Activated naive CD8-positive, alpha-beta T cell treated with anti-CD3 and anti-CD28 coated beads for 36 hours (primary cell): ENCODE measurements at places on chromosomes 5 and 9. TPM values are rescaled to one million over a fixed set of nuclear protein-coding genes. Genes with fewer than 3 reads are reported as not detected.

DNA sequence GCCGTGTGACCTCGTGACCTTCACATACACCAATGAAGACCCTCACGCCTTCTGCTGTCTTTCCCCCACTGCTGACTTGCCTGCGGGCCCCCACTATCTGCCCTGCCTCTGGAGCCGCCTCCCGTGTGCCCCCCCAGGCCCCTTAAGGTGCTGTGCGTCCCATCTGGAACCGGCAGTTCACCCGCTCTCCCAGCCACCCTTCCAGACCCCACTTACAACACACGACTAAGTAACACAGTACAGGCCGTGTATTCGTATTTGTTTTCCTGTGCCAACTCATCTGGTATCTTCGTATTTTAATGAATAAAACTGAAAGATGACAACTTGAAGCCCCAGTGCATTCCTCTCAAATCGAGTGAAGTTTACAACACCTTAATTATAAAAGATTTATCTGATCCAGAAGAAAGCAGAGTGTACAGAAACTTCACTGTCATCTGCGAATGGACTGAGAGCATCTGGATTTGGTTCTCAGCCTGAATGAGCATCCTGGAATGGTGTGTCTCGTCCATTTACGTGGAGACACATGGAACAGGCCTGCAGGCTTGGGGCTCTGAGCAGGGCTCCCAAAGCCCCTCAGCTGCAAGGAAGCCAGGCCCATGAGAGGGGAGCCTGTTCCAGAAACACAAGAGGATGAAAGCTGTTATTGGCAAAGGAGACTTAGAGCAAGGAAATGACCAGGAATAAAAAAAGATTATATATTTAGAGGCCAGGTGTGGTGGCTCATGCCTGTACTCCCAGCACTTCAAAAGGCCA, 21.9 kb upstream of the TERT start:
- peak overlapping the region; percentile 66 for H3K4me3 ChIP-seq

DNA sequence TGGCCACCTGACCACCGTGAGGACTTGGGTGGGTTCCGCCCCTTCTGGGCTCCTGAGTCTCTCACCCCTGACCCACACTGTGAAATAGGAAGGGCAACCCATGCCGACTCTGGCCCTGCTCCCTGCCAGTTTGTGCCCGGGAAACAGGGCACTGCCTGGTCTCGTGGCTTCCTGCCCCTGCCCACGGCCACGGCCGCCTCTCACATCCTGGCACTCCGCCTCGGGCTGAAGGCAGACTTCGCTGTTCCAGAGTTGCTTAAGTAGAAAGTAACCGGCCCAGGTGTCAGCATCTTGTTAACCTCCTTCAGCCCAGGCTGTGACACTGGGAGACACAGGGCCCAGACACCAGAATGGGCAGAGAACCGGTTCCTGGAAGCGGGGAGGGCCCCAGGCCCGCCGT, 68.7 kb upstream of the RNU6ATAC start:
- no peak for DNase-seq
- no peaks in the 10 kb centered on the region for H3K27me3 ChIP-seq
- no peak overlapping the region for H3K27ac ChIP-seq
- H3K4me3 ChIP-seq: no peak overlapping the region
- H3K36me3 ChIP-seq: no peaks in the 10 kb centered on the region

Gene GABBR2
- not detected for total RNA-seq

- no peaks in the 10 kb centered on the region for H3K27me3 ChIP-seq
- H3K4me1 ChIP-seq: peaks cover 35% of the 10 kb centered on the region
- H3K4me3 ChIP-seq: no peak overlapping the region
- H3K36me3 ChIP-seq: peaks cover 6% of the 10 kb centered on the region
- no peak overlapping the region for H3K27ac ChIP-seq
Measured at GRCh38 chr5:158819095-158819494, 280.6 kb downstream of the EBF1 start.

DNA sequence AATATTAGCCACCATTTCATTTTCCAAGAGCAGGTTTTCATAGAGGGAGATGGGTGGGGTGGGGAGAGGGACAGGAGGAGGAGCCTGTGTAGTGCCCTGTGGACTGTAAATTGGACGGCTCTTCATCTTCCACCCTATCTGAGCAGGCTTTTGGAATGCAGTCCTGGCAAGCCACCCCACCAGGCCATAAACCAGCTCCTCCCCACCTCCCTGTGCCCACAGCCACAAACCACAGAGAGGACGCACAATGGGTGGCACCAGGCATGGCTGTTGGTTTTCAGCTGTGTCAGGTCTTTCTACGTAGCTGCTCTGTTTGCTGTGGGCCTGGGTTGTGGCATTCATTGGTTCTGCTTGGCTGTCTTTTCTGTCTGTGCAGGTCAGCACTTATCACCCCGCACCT, 58.0 kb downstream of the PLAC8L1 start:
- no peak overlapping the region for H3K4me3 ChIP-seq
- peaks cover 12% of the 10 kb centered on the region for H3K27me3 ChIP-seq
- no peak overlapping the region for H3K27ac ChIP-seq
